ENCODE measurements at places on chromosomes 2 and 18.

- DNase-seq: no peak
Measured at GRCh38 chr2:139790136-139790535, 1009.9 kb upstream of the NXPH2 start.

GRCh38 chr2:44975571-44976450 is 33.4 kb downstream of the SIX2 start:
- no peak for DNase-seq

GRCh38 chr18:27942706-27943105 is 234.2 kb downstream of the CDH2 start:
- peak; percentile 52 for DNase-seq

- no peak for DNase-seq
Measured at GRCh38 chr18:10051877-10052631, 138.2 kb downstream of the VAPA start.

GRCh38 chr2:26580151-26580550 is 61.0 kb downstream of the CIB4 start:
- no peak for DNase-seq

GRCh38 chr2:9867881-9868280 is 24.6 kb downstream of the TAF1B start:
- no peak for DNase-seq

DNA sequence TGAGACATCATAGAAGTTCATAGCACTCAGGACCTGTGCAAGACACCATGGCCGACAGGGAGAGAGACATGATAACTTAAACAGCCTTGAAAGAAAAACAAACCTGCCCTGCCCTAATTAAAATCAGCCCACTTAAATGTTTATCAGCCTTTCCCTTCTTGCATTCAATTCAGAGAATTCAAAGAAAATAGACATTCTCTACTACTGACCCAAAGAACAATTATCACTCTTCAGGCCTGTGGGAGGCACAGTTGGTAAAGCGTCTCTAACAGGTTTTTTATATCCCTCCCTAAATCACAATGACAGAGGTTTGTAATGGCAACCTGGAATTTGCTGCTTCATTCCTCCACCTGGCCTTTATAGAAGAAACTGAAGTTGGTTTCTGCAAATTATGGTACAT is 1.7 kb downstream of the CDK15 start:
- DNase-seq: no peak

DNA sequence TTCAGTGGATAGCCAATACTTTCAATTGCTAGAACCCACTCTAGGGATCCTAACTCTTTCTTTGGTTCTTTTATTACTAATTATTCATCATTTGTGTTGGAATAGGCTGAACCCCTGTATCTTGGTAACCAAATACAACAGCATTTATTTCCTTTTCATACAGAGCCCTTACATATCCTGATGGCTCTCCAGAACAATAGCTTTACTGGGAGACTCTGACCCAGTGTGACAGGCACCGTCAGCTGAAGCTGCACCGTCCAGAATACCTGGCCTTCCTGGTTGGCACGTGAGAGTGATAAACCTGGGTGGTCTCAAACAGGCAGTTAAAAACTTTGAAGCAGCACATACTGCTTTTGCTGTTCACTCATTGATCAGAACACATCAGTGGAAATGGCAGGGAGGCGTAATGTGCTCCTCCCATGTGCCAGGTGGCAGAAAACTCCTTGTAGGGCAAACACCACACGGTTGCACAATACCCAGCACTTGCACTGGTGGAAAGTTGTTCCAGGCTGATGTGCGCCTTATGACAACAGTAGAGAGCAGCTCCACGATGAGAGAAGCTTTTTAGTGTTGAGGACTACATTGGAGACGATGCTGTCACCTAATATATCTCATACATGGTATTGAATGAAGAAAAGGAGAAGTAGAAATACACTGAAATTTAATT is 456.2 kb downstream of the PARD3B start:
- DNase-seq: no peak

- DNase-seq: no peak
Measured at GRCh38 chr2:142675398-142675797, 202.1 kb upstream of the KYNU start.

- DNase-seq: no peak
Measured at GRCh38 chr18:3177902-3178687, 41.7 kb downstream of the MYOM1 start.

GRCh38 chr2:98985905-98986666 is 50.1 kb upstream of the CRACDL start:
- no peak for DNase-seq
